Lung (tissue), 17 donors: ENCODE measurements at places on chromosomes 5 and 9.

DNA sequence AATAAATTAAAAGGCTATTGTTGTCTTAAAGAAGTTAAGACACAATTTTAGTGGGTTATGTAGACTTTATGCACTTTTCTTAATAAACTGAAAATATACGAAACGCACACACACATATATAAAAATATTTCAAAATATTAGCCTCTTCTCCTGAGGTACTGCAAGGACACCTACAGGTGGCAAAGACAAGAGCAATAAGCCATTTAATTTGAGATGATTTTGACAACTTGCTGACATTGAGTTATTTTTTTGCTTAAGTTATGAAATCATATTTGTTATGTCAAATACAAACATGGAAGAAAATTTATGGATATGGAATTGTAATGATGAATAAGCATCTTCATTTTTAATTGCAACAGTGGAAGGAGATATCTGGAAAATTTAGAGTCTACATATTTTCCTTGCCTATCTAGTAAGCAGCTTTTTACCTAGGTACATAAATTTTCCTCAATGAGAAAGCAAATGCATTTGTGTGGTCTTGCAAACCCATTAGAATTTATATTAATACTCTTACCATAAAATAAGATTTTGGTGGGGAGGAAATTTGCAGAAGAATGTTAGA is 301.6 kb downstream of the ISL1 start:
- no peak overlapping the region for H3K4me3 ChIP-seq
- no peak for DNase-seq
- H3K27me3 ChIP-seq: no peaks in the 10 kb centered on the region
- no peaks in the 10 kb centered on the region for H3K36me3 ChIP-seq

- DNase-seq: peak; percentile 58
- H3K4me3 ChIP-seq: no peak overlapping the region
- H3K4me1 ChIP-seq: no peaks in the 10 kb centered on the region
- no peak overlapping the region for H3K27ac ChIP-seq
Observed at GRCh38 chr5:64207978-64208377, 42.3 kb downstream of the RNF180 start.

DNA sequence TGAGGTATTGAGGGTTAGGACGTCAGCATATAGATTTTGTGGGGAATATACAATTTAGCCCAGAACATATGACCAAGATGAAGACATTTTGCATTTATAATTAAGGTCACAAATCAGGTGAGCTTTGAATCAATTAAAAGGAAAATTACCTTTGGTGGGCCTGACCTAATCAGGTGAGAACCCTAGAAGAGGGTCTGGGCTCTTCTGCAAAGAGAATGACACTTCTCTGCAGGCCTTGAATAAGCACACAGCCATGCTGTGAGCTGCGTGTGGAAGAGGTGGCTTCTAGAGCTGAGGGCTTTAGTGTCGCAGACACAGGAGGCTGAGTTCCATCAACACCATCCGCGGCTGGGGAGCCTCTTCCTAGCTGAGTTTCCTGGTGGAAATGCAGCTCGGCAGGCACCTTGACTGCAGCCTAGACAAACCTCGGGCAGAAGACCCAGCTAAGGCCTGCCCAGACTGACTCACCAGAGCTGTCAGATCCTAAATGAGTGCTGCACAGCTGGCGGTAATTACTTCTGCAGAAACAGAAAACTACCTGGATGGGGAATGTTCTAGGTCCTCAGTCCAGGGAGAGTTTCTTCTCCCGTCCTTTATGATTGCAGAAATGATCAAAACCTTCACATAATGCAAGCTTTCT is 287.5 kb upstream of the IRX1 start:
- H3K4me1 ChIP-seq: no peaks in the 10 kb centered on the region
- H3K27ac ChIP-seq: no peak overlapping the region
- H3K4me3 ChIP-seq: no peak overlapping the region
- H3K36me3 ChIP-seq: no peaks in the 10 kb centered on the region

DNA sequence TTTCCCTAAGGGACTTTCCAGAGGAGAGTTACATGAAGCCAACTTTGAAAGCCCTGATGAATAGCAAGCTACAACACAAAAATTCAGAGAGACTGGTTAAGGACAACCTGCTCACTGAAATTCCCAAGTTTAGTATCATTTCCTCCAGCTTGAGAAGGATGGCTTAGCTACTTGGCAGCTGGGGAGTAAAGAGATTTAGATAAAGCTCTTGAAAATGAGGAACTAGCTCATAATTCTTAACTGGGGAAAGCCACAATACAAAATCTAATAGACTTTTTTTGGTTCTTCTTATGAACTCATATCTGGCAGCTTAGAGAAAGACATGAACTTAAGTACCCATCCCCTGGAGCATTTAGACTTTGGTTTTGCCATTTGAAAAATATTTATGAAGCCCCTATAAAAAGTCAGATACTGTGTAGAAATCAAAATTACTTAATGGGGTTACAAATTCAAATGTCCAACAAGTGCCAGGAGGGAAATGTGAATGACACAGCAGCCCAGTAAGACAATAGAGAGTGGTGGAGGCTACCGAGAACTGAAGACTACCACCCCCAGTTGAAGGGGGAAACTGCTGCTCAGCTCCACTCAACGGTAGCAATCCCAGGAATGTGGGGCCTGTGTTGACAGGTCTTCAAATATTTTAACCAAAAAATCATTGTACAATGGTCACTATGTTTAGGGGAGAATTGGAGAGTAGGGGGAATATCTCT is 79.4 kb upstream of the ADRB2 start:
- no peaks in the 10 kb centered on the region for H3K36me3 ChIP-seq
- no peaks in the 10 kb centered on the region for H3K27me3 ChIP-seq
- H3K27ac ChIP-seq: no peak overlapping the region
- H3K4me1 ChIP-seq: peaks cover 10% of the 10 kb centered on the region
- H3K4me3 ChIP-seq: no peak overlapping the region

- H3K36me3 ChIP-seq: no peaks in the 10 kb centered on the region
- no peak overlapping the region for H3K4me3 ChIP-seq
- peak overlapping the region; percentile 17 for H3K27ac ChIP-seq
- H3K27me3 ChIP-seq: no peaks in the 10 kb centered on the region
- no peaks in the 10 kb centered on the region for H3K4me1 ChIP-seq
- peak; percentile 44 for DNase-seq
Observed at GRCh38 chr9:133814586-133815208, 76.5 kb upstream of the SARDH start.

- no peak overlapping the region for H3K27ac ChIP-seq
- no peak overlapping the region for H3K4me3 ChIP-seq
Observed at GRCh38 chr5:91110686-91111085, 272.4 kb downstream of the ARRDC3 start.

DNA sequence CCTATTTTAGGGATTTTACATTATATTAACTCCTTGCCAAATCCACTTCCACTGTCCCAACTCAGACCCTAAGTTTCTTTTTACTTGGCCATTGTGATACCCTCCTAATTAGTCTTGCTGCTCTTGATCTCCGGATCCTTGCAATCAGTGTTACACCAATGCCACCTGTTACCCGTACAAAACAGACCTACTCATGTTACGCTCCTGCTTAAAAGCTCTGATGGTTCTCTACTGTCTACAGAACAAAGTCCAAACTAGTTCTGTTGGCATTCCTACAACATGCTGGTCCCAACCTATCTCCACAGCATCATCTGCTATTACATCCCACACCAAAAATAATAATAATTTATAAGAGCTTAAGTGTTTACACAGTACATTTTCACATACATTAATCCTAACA is 9.8 kb downstream of the ECPAS start:
- H3K4me3 ChIP-seq: no peak overlapping the region
- H3K27ac ChIP-seq: no peak overlapping the region
- H3K4me1 ChIP-seq: no peaks in the 10 kb centered on the region
- no peak for DNase-seq
- H3K27me3 ChIP-seq: no peaks in the 10 kb centered on the region
- H3K36me3 ChIP-seq: no peaks in the 10 kb centered on the region

GRCh38 chr5:107809201-107810034 is 138.7 kb upstream of the EFNA5 start:
- no peaks in the 10 kb centered on the region for H3K4me1 ChIP-seq
- no peak overlapping the region for H3K27ac ChIP-seq
- no peak for DNase-seq
- H3K27me3 ChIP-seq: no peaks in the 10 kb centered on the region
- no peak overlapping the region for H3K4me3 ChIP-seq

DNA sequence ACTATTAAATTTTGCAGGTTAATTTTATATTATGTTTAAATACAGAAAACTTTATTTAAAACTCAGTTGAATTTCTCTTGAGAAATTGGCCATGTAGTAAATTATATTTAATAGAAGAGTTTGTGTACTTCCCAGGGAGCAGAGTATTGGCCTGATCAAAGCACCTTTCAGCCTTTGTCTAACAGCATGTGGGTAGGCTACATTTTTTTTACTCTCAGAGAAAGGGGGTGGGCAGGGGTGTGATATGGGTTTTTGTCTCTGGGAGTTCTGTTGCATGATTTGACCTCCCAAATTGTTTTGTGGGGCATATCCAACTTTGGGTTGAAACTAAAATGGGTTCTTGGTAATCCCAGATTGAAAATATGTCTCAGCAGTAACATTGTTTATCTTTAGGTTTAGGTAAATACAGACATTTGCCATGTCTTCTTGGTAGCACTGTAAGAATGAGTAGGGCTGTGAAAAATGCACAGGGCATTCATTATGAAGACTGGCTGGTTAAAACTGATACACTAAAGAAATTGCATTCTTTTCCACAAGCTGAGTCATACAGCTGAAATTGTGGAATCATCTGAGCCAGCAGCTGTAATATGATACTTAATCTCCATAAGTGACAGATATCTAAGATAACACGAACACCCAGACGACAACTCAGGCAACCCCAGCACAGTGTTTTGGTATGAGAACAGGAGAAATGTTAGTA is 75.4 kb upstream of the CDKN2B start:
- no peak for DNase-seq
- no peaks in the 10 kb centered on the region for H3K36me3 ChIP-seq
- no peak overlapping the region for H3K27ac ChIP-seq
- no peaks in the 10 kb centered on the region for H3K27me3 ChIP-seq
- no peak overlapping the region for H3K4me3 ChIP-seq

GRCh38 chr5:147101659-147102369 is 133.0 kb upstream of the STK32A start:
- no peaks in the 10 kb centered on the region for H3K4me1 ChIP-seq
- H3K27ac ChIP-seq: no peak overlapping the region
- no peak for DNase-seq
- H3K36me3 ChIP-seq: no peaks in the 10 kb centered on the region
- no peak overlapping the region for H3K4me3 ChIP-seq

- no peaks in the 10 kb centered on the region for H3K27me3 ChIP-seq
- no peaks in the 10 kb centered on the region for H3K36me3 ChIP-seq
- H3K27ac ChIP-seq: no peak overlapping the region
- no peak for DNase-seq
Observed at GRCh38 chr9:32704343-32704742, 68.9 kb upstream of the TAF1L start.

- no peaks in the 10 kb centered on the region for H3K27me3 ChIP-seq
- no peaks in the 10 kb centered on the region for H3K36me3 ChIP-seq
- DNase-seq: no peak
- H3K4me3 ChIP-seq: no peak overlapping the region
- H3K4me1 ChIP-seq: no peaks in the 10 kb centered on the region
Observed at GRCh38 chr9:81408951-81409350, 280.4 kb downstream of the TLE1 start.

- H3K4me1 ChIP-seq: peaks cover 11% of the 10 kb centered on the region
- no peaks in the 10 kb centered on the region for H3K36me3 ChIP-seq
- H3K27me3 ChIP-seq: no peaks in the 10 kb centered on the region
- no peak for DNase-seq
- H3K4me3 ChIP-seq: no peak overlapping the region
Observed at GRCh38 chr5:95826949-95827891, 4.7 kb upstream of the GLRX start.
